Stimulated activated memory B cell treated with anti-CD40 and anti-IgM and Interleukin-4, amounts not matched to agents 10 μg/mL and 1 μg/mL and 100 μg/mL, for 72 hours (primary cell): ENCODE measurements at places on chromosomes 11 and 22.

DNA sequence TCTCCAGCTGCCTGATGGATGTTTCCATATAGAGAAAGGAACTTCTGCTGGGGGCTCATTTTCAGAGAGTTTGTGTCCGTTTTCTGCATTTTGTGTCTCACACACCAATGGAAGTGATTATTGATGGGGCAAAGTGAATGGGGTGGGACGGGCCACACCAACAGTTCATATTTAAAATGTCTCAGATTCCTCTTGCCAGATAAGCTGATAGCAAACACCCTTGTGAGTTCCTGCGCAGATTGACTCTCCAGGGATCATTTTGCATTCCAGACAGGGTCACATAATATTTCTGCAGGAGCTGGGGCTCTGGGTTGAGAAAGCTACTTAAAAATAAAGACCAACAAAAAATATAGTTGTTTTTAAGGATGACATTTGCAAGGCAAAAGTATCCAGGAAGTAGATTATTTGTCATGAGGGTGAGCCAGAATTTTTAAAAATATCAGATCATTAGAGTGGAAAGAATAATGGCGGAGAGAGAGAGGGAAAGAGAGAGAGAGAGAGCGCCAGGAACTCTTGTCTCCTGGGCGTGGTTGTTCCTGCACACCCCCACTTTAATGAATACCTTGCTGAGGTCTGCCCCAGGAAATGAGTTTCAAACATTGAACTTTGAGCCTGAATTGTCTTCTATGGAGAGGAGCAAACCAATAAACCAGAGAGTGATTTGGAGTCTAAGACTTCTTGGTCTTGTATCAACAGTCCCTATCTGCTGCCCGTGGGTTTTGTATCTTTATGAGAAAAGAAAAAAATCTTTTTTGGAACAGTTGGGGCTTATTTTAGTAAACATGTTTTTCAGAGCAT lies 33.3 kb downstream of the MICAL2 start:
- no peak for ATAC-seq

DNA sequence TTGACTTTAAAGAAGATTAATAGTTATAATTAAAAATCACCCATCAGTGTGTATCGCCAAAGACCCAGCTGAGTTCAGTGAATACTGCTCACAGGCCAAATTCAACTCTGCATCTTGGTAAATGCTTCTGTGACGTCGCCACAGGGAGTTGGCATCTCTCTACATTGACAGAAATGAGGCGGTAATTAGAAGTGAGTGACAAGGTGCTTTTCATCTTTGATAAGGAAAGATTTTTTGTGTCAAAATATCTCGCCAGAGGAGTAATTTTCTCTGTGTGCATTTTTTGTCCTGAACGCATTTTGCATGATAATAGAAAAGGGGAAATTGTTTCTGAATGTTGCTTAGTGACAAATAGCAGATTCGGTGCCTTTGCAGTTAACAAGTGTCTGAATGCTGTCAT lies 345.8 kb downstream of the CNTN5 start:
- no peak for ATAC-seq

GRCh38 chr22:46074771-46075551 lies 75.4 kb upstream of the PPARA start:
- no peak for ATAC-seq

DNA sequence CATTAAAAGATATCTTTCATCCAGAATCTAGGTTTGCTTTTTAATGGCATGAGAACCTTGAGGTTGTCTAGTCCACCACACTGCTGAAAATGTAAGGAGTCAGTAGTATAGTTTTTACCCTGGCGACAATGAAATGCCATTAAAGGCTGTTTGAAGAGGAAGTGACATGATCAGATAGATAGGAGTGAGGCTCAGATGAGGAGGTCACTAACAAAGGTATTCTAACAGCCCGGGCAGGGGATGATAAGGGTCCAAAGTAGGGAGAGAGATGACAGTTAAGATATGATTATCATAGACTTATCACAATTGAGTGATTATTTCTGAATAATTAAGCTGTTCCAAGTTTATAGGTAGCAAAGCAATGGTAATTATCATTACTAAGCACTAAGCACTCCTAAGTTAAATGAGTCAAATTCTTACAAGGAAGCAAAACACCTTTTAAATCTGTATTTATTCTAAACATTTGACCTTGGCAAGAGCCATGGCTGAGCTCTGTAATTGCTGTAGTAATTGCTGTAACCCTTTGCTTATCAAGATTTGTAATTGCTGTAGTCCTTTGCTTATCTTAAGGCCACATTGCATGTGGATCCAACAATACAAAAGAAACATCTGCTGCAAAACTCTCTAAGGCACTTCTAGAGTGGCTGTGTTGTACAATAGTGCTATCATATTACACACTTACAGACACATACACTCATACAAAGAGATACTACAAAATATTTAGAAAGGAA lies 92.6 kb downstream of the ENTHD1 start:
- ATAC-seq: no peak

DNA sequence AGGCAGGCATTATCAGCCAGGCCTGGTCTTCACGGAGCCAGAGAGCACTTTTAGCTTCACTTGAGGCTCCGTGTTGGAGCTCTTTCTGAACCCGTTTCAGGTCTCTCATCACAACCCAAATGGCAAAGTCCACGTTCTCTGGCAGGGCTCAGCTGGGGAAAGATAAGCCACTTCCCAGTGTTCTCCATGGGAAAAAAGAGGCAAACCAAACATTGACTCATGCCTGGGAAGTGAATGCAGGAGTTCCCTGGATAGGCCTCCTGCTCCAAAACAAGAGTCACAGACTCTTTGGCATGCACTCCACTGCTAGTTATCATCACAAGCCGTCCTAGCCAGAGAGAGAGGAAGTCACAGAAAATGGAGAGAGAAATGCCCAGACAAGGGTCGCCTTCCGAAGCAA lies 11.6 kb downstream of the OPCML start:
- no peak for ATAC-seq
